ENCODE measurements at places on chromosomes 12 and 14.

GRCh38 chr12:116803013-116803736 lies 65.1 kb downstream of the RNFT2 start:
- DNase-seq, result no peak

- no peak for DNase-seq
Observed at GRCh38 chr12:90100579-90100978, 391.9 kb upstream of the ATP2B1 start.

DNA sequence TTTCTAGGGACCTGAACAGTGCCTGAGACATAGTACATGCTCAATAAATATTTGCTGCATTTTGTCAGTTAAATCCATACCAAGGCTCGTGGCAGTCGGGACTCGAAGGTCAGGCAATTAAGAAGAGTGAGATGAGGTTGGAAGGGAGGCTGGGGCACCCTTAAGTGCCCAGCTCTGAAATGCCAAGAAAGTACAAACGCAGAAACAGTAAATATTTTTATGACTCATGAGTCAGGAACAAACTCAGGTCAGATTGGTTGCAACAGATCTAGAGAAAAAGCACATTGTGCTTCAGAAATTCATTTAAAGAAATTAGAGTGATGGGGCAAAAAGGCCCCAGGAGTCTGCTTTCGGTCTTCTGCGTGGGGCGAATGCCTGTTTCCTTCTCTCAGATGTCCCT lies 83.0 kb upstream of the FZD10 start:
- no peak for DNase-seq

GRCh38 chr12:24922090-24922489 lies 26.8 kb downstream of the BCAT1 start:
- no peak for DNase-seq

DNA sequence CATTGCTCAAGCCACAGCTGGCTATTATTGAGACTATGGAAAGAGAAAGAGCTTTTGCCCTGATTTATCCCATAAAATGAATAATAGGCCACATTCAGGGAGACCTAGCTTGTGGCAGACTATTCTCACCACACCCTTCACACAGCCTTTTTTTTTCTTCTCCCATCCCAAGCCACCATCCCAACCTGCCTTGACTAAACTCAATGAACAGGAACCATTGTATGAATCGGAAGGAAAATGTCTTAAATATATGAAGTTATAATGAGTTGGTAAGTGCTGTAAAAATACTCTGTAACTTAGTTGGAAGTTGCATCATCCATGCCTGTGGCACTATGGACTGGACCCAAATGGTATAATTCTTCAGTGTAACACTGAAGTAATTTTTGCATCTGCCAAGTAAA lies 338.4 kb downstream of the RAD51B start:
- no peak for DNase-seq

GRCh38 chr12:46524778-46525177 lies 152.2 kb upstream of the SLC38A2 start:
- no peak for DNase-seq
